ENCODE measurements at places on chromosomes 2 and 18. TPM values are rescaled to one million over a fixed set of nuclear protein-coding genes. Genes with fewer than 3 reads are reported as not detected.

LOXHD1 gene
- not detected for total RNA-seq

RAB17 gene
- 38.3 TPM for total RNA-seq

SPC25 gene
- 77.0 TPM for total RNA-seq

FSHR gene
- total RNA-seq: not detected

B3GNT7 gene
- total RNA-seq: 14.4 TPM

DSC3 gene
- total RNA-seq: 9.8 TPM

GRCh38 chr2:176092270-176093144 is at the start of gene HOXD13:
TSS of gene HOXD13 (plus strand) at chr2:176092721. CDS start at chr2:176092891, 170 bp downstream.
- no peak for DNase-seq

- peak; percentile 74 for DNase-seq
These were observed 21.0 kb upstream of the PTMA start for GRCh38 chr2:231687133-231687852.

DNA sequence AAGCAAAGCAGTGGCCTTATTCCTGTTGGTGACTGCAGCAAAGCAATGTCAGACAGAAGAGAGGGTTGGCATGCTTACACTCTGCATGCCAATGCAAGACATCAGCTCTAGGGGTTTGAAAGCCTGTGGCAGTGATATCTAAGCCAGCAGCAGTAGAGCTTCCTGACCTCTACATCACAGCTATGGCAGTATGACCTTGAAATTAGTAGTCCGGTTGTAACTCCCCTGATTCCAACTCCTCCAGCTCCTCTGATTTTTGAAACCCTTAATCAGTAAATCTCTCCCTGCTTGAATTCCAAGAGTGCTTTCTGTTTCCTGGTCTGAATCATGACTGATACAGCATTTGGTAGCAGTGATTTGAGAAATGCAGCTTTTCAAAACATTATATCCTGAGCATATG is 60.0 kb upstream of the LRP1B start:
- no peak for DNase-seq

DNA sequence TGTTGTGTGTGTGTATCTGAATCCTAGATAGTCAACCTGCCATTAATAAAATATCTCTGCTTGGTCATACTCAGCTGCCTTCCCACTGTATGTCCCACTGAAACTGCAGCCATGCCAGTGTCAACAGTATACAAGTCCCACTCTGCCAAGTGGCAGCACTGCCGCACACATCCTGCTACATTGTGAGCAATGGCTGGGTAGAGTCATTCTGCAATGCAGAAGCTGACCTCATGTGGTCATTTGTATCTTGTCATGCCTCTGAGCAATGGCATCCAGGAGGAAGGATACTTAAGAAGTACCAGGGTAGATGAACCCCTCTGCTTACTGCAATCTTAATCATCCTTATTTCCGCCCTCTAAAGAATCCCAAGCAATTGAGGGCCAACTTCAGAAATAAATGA is 302.2 kb upstream of the DDX18 start:
- DNase-seq: no peak

- DNase-seq: no peak
These were observed 1.1 kb downstream of the CNDP2 start for GRCh38 chr18:74497324-74497676.

DNA sequence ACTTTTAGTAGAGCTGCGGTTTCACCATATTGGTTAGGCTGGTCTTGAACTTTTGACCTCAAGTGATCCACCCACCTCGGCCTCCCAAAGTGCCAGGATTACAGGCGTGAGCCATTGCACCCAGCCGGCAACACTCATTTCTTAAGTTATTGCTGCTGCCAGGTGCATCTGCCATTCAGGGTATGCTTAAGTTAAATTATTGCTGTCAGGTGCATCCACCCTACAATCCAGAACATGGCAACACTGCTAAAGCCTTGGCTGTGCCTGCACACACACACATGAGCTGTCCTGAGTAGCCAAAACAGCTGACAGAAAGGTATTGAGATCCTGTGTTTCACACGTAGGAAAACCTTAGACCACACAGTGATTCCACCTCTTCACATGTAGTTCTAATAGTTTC is 148.2 kb downstream of the FAM161A start:
- DNase-seq: no peak

GRCh38 chr2:3076848-3077642 is 300.6 kb downstream of the EIPR1 start:
- no peak for DNase-seq

Measured in Calu3 (cell line).